ENCODE measurements at places on chromosomes 16 and 17. TPM values are rescaled to one million over a fixed set of nuclear protein-coding genes. Genes with fewer than 3 reads are reported as not detected.
A peak's percentile ranks its signal among the peaks of the same experiment; 100 is the strongest.

MMP25 gene
- total RNA-seq, result 0.13 TPM

DNA sequence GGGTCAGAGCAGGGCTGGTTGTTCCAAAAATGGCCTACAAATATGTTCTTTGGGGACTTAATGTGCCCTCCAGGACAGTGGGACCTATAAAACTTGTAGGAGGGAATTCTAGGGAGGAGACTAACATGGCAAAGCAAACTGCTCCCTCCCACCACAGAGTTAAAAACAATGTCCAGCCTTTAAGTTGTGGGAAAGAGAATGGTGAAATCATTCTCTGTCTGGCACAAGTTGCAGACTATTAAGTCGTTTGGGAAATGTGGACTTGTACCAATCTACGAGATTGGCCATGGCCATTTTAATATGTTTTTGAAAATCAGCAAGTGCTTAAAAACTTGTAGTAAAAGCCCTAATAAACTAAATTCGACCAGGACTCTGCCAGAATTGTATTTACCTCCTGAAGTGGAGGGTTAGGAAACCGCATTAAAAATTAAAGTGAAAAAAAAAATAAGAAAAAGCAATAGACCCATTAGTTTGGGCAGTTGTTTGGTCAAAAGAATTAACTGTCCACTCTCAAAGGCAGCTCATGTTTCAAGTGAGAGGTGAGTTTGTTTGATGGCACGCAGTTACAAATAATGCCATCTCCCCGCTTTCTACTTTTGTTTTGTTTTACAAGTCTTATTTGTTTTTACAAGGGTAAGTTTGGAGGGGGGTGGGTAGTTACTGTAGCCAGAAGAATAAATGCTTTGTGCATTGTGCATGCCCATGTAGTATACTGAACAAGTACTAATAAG lies 32.4 kb downstream of the ANKFN1 start:
- DNase-seq, result no peak

DNA sequence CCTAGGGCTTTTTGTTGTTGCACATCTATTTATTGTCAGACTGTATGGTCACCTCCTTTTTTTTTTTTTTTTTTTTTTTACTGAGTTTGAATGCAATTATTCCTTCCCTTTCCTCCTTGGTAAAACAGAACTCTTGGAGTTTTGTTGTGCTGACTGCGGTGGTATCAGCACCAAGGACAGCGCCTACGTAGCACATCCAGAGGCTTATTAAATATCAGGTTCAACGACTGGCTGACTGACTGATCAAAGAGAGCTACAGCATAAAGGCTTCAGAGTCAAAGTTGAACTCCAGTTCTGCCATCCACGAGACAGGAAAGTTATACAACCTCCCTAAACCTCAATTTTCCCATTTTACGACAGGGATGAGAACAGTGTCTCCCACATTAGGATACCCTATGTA lies 86.1 kb upstream of the RBFOX1 start:
- DNase-seq, result peak; percentile 48

DNA sequence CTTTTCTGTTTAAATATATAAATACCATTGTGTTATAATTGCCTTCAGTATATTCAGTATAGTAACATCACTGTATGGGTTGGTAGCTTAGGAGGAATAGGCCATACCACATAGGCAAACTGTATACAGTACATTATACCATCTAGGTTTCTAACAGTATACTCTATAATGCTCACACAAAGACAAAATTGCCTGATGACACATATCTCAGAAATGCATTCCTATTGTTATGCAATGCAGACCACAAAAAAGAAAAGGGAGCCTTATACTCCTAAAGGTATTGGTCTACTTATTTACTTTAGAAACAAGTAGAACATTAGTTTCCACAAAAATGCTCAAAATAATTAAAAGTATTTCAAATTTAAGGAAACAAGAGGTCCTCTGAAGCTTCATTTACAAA lies 47.9 kb downstream of the SETD6 start:
- no peak for DNase-seq

DNA sequence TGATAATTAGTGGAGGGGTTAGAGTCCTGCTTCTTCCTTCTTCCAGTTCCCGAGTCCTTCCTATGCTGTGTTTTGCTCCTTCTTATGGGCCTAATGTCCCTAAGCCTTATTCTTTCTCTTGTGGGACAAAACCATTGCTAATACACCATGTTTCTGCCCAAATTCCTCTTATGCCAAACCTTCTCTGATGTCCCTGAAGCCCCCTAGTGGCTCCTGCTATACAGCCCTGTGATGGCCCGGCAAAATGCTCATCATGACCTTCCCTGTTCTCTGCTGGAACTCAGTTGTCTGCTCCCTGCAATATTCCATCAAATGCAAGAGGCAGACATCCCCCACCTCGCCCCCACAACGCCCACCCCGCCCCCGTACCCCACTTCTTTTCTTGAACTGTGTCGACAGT lies 171.6 kb downstream of the CDH11 start:
- no peak for DNase-seq
